Effector CD8-positive, alpha-beta T cell (primary cell): ENCODE measurements at places on chromosomes 2 and 18.

DNA sequence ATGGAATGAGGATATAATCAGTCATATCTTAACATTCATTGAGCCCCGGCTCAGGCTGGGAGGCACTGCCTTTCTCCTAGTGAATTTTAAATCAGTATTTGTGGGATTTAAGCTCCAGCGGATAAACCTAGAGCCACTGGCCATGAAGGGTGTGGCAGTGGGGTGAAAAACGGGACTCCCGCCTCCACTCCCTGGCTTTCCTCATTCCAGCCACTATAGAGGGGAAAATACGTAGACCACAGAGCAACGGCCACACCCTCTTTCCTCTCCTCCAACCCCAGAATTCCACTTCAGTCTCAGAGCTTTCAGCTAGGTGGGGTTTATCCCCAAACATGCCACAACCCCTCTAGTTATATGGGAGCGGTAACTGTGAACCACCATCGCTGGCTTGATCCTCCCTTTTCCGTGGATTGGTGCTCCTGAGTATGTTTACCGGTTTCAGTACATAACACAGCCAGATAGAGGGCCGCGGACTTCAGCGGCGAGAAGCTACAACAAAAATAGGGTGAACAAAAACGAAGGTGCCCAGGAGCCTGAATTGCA is 70.6 kb upstream of the ITGB6 start:
- DNase-seq, result no peak

- no peak for DNase-seq
These were observed 9.3 kb downstream of the STAMBP start for GRCh38 chr2:73837847-73838585.

DNA sequence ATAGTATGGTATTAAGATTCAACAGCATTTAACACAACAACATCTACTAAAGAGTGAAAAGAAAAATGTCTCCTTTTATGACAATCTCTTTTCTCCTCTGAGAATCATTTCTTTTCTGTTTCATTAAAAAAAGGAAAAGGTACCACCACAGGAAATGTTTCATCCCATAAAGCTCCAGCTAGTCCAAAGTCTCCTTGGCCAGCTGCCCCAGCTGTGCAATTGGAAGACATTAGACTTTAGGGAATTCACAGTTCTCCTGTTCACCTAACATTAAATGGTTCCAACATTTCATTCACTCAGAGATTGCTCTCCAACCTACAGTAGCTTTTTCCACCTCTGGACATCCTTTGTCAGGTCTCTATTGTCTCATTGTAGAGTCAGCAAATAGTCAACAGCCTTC is 78.7 kb upstream of the YPEL5 start:
- no peak for DNase-seq

DNA sequence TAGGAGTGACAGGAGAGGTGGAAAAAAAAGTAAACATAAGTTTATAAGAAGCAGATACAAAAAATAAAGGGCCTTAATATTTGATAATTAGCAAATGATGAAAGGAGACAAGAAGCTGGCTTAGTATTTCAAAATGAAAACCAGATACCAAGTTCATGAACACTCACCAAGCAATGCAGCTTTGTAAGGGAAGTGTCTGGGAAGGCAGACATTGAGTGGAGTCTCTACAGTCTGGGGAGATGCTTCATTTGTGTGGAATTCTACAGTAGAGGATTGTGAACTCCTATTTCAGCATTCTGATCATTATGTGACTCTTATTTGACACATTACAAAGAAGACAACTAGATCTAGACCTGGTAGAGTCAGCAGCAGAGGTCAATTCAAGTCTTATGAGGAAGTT is 1072.7 kb downstream of the DSC3 start:
- no peak for DNase-seq

- DNase-seq, result no peak
These were observed 593.7 kb downstream of the NRXN1 start for GRCh38 chr2:50438259-50438658.

DNA sequence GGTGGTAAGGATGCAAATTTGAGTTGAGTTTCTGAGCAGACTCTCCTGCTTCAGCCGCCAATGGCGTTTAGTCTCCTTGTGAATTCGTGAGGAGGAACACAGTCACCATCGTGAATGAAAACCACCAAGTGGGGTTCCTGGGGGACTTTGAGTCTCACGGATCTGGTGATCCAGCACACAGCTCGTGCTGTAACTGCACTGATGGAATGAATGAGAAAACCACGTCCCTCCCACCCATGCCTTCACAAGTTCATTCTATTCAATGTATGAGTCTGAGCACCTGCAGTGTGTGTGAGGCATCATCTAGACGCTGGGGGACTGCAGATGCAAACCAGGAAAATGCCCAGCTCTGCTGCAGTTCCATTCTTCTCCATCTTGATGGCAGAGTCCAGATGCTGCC is 127.9 kb downstream of the PIEZO2 start:
- no peak for DNase-seq

DNA sequence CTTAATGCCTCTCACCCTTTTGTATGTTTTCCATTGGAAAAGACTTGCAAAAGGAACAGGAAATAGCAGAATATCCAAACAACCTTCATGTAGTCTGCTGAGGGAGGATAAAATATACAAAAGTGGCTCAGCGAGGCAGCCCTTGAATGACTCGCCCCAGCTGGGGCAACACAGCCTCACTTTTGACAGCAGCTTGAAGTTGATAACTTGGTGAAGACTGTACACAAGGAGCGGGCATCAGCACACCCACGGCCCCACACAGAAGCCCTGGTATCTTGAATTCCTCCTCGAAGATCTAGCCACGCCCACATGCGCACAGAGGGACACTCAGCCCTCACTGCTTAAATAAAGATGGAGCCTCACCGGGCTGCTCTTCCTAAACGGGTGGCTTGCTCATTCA is 161.0 kb downstream of the IRS1 start:
- no peak for DNase-seq

- no peak for DNase-seq
These were observed 149.4 kb downstream of the TNS1 start for GRCh38 chr2:217853301-217853881.

GRCh38 chr18:1805521-1805920 is 765.8 kb downstream of the METTL4 start:
- no peak for DNase-seq

DNA sequence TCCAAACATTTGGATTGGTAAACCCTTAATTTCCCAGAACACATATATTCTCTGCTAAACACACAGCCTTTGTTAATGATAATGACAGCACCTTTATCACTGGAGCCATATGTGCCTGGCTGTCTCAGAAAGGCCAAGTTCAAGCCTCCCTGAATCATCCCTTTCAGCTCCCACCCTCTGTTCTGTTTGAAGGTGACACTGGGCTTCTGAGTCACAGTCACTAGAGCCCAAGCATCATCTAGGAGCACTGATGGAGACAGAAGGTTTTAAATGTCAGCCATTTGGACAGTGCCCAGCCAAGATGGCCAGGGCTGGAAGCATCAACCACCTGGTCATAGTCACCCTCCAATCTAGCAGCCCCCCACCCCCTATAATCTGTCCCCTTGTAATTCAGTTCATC is 80.6 kb downstream of the NRP2 start:
- no peak for DNase-seq

- DNase-seq, result peak; percentile 46
These were observed 53.0 kb upstream of the ALPP start for GRCh38 chr2:232325324-232326273.

DNA sequence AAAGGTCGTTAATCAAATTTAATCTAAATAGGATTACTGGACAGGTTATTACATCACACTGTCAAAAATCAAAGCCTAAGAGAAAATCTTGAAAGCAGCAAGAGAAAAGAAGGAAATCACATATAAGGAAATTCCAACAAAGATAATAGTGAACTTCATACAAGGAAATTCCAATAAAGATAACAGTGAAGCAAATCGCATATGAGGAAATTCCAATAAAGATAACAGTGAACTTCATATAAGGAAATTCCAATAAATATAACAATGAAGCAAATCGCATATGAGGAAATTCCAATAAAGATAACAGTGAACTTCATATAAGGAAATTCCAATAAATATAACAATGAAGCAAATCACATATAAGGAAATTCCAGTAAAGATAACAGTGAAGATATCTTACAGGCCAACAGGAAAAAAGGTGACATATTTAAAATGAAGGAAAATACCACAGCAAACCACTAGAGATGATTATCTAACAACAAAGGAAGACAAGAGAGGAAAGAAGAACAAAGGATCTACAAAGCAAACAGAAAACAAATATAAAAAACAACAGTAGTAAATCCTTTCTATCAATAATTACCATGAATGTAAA is 787.7 kb downstream of the CCDC85A start:
- DNase-seq, result no peak

DNA sequence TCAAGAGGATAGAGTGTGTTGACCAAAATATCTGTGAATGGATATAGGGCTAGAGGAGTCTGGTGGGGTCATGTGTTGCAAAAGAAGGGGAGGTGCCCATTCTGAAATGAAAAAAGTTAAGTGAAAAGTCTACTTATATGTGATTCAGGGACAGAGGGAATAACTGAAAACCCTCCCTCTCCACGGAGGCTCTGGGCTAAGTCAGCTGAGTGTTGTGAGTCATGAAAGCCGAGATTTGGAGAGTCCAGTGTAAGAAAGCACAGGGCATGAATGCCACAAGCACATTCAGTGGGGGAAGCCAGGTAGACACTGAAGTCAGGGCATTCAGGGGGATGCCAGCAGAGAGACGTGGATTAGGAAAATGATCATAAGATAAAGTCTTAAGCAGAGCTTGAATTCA is 871.9 kb downstream of the TSN start:
- DNase-seq, result no peak

DNA sequence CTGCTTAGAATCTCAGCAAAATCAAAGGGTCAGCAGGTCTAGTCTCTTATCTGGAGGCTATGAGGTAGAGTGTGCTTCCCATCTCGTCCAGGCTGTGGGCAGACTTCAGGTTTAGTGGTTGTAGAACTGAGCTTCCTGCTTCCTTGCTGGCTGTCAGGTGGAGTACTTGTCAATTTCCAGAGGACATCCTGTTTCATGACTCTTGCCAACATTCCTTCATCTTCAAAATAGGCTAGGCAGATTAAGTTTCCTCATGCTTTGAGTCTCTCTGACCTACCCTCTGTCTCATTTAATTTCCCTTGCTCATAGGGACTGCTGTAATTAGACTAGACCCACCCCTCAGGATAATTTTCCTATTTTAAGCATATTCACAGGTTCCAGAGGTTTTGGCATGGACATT is 562.6 kb downstream of the SPAG16 start:
- no peak for DNase-seq

GRCh38 chr18:40902436-40902835 is 1052.6 kb upstream of the PIK3C3 start:
- no peak for DNase-seq

- DNase-seq, result no peak
These were observed 178.4 kb upstream of the CDH20 start for GRCh38 chr18:61154866-61155265.

DNA sequence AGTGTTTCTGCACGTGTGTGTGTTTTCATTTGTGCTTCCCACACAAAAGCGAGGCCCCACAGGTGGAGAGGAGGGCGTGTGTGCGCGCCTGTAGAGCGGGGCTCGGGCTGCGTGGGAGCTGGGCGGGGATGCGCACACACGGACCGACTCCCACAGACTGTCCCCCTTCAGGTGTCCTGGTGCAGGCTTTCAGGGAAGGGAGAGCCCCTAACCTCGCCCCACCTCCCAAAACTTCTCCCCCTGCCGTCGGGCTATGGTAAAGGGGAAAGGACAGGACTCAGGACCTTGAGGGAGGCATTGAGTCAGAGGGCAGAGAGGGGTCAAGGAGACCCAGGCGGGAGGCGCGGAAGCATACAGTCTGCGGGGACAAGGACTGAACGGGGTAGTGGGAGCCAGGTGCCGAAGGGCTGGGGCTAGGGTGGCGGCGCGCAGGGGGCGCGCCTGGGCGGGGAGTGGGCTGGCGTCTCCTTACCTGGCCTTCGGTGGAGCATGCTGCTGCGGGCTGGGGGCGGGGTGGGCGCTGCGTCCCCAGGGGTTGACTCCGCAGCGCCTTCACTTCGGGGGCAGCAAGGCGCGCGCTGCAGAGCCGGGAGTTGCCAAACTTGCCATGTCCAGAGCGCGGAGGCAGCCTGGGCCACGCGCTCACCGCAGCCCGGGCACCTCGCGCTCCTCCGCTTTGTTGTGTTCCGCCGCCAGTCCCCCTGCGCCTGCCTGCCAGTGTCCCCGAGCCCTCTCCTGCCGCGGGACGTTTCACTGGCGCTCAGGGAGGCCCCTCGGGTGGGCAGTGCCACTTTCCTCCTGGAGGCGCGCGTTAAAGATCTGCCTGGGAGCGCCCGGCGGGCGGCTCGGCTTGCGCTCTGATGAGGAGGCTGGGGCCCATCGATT is 302.0 kb downstream of the NCKAP5 start:
- DNase-seq, result no peak

GRCh38 chr2:231133365-231134099 is 8.7 kb upstream of the HTR2B start:
- no peak for DNase-seq

- DNase-seq, result no peak
These were observed 68.9 kb downstream of the PTRHD1 start for GRCh38 chr2:24724111-24724775.

DNA sequence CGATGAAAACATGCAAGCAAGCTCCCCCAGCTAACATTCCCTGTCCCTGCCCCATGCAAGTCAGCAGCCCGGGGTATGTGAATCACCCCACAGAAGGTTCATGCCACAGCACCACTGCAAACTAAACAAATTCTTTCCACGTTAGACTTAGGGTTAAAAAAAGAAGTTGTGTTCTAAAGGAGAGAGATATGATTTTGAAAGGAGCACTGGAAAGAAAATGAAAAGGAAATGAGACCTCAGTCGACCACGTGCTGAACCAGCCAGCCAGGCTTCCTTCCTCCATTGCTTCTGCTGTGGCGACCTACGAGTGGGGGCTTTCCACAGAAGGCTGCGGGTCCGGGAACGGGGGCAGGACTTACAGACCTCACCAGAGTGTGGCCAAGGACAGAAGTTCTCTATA is 52.0 kb downstream of the ARL4C start:
- peak; percentile 36 for DNase-seq

DNA sequence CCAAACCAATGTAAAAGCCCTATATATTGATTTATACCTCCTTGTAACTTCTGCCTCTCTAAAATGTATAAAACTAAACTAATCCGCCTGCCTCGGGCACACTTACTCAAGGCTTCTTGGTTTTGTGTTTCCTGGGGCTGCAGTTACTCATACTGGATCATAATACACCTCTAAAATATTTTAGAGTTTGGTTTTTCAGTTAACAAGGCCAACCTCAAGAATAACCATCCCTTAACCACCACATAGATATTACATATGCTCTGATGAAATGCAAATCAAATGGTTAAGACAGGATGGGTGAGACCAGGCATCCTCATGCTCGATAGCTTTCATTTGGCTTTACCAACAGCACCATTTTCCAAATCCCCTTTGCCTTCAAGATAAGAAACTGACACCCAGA is 46.4 kb downstream of the UXS1 start:
- no peak for DNase-seq
